ENCODE measurements at places on chromosomes 12 and 14.
A peak's percentile ranks its signal among the peaks of the same experiment; 100 is the strongest.

- DNase-seq, result no peak
These were observed 908.6 kb upstream of the MDGA2 start for GRCh38 chr14:48584031-48584430.

DNA sequence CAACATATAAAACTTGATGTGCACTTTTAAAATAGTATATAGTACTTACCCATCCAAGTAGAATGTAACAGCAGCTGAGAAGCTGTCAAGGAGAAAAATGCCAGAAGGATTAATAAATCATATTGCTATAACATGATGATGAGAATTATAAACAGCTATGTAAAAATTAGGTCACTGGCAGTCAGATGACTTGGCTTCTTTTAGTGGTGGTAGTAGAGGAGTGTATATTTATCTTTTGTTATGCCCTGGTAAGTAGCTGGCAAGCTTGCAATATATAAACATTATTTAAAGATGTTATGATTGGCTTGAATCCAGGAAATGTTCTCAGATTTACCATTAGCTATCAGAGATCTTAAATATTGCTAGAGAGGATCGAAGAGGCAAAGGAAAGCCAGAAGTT, 471.0 kb upstream of the MGAT4C start:
- no peak for DNase-seq

DNA sequence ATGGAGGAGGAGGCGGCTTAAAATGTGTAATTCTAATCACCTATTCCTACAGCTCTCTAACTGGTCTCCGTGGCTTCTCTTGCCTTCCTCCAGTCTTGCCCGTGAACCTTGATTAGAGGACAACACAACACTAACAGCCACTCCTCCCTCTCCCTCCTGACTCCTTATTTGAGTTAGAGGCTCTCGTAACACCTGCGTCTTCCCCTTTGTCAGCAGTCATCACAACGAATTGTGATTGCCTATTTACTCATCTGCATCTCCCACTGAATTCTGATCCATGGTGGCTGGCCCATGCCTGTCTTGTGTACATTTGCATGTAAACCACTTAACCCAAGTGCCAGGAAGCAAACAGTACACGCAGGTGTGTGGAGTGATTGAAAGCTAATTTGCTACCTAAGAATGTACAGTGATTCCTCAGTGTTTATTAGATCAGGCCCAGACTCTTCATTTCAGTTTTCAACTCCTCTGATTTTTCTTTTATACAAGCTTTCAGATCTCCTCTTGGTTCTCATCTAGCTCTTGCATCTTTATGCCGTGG, 154.5 kb downstream of the MON2 start:
- DNase-seq, result no peak

DNA sequence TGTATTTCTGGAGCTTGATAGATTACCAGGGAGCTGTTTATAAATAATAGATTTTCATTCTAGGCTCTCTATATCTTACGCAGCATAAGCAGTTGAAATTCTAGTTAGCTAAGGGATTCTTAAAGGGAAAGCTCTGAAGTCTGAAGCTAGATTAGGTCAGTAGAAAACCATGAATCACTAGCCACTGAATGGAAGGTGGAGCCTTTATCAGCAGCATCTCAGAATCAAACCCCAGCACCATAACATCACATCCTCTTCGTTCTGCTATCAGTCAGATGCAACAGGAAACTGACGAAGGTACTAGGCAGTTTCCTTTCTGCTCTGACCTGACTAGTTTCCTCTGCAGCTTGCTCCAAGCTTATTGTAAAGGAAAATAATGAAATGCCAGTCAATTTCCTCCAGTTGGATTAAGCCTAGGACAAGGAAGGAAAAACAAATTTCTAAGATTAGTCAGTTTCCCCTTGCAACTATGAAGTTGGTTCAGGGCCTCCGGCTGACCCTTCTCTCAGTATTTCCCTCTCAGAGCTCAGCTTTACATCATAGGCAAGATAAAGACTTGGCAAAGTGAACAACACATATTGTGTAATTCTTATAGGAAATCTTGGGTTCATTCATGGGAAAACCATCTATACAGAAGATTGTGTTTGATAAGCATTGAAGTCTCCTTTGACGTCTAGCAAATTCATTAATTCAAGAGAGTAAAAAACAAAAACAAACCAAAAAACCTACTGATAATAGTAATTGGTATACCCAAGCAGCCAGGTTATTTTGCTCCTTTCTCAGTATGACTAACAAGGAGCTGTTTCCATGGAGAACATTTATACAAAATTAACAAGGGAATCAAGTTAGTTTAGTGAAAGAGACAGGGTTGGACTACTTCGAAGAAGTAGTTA, 43.4 kb upstream of the CFAP54 start:
- peak; percentile 5 for DNase-seq

DNA sequence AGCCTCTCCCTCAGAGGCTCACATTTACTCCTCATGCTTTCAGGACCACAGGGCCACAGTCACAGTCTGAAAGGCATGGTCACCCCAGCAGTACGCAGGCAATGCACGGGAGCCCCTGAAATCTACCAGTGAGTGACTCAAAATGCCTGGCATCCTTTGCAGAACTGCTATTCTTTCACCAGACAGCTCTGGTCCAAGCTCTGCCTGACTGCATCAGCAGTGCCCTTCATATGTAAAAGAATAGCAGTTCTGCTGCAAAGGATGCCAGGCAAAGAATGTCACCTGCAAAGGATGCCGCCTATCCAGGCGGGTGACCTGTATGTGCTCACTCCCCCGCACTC, 38.5 kb downstream of the LGMN start:
- DNase-seq, result no peak

- DNase-seq, result no peak
These were observed 129.0 kb downstream of the RBM19 start for GRCh38 chr12:113837084-113837483.

DNA sequence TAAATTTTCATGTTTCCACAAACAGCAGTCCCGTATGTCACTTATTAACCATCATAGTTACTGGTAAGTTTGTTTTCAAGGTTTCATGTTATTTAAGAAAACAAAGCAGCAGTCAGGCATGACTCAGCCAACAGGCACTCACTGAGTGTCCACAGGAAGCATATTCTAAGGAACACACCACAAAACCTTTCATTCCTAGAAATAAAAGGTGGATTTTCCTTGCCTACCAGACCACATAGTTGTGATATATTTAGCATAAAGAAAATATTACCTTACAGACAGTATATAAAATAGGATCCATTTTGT, 143.3 kb upstream of the AVPR1A start:
- DNase-seq, result no peak
